ENCODE measurements at places on chromosomes 3 and 15.

DNA sequence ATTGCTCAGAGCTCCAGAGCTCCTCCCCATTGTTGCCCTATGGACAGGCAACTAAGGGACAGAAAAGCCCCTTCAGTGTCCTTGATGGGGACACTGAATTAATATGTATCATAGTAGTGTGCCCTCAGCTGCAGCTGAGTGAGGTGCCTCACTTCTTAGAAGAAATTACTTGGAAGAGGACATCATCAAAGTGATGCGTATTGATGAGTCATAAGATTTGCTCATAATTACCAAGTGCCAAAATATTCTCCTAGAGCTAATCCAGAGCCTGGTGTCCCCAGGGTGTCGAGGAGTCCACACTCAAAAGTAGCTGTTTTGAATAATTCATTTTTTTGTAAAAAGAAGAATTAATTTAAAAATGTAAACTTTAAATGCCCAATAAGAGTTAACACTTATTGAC lies 200.7 kb upstream of the SEMA6D start:
- no peak for DNase-seq

DNA sequence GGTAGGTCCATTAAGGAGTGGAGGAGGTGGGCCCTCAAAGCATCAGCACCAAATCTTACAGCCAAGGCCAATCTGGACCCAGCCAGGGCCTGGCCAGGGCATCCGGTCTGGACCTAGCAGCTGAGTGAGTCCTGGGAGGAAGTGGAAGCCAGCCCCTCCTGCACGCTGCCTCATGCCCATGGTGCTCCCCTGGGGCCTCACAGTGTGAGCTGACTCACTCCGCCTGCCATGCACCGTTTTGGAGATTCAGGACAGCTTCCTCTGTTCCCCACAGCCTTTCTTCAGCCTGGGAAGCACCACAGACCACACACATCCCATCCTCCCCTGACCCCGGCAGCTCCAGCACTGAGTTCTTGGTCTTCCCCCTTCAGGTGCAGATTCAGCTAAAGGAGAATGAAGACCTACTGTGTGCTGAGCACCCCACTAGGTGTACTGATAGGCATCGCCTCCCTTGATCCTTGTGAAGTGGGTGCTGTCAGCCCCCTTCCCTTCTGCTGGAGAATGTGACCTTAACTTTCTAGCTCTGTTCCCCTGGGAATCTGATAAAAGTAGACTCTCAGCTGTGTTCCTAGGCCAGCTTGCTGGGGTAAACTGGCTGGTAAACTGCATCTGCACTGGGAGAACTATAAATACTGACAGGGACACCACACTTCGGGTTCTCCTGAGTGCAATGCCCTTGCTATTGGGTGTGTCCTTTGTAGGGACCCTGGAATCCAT lies 36.8 kb upstream of the SEC13 start:
- DNase-seq: peak; percentile 96

GRCh38 chr3:9780910-9781309 lies 11.2 kb upstream of the CAMK1 start:
- no peak for DNase-seq

GRCh38 chr3:107956991-107957900 lies 133.6 kb downstream of the CD47 start:
- peak; percentile 14 for DNase-seq

GRCh38 chr3:145807990-145808389 lies 353.0 kb downstream of the PLOD2 start:
- DNase-seq: no peak

DNA sequence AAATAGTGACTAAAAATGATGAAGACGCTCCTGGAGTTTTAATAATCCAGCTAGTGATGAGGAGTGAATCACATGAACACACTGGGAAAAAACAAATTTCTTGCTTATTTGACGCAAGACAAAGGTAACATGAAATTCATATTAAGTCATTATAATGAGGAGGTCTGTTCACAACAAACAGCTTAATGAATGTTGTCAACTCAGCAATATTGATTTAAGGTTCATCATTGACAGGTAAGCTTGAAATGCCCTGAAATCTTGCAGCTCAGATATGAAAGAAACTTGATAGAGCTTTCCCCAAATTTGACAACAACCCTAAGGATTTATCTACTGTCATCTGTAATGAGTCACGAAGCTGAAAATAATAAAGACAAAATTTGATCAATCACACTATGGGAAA lies 108.1 kb upstream of the SELENOK start:
- no peak for DNase-seq

GRCh38 chr15:38867556-38867955 lies 302.9 kb upstream of the RASGRP1 start:
- no peak for DNase-seq
